ENCODE measurements at places on chromosomes 16 and 17. TPM values are rescaled to one million over a fixed set of nuclear protein-coding genes. Genes with fewer than 3 reads are reported as not detected.

DNA sequence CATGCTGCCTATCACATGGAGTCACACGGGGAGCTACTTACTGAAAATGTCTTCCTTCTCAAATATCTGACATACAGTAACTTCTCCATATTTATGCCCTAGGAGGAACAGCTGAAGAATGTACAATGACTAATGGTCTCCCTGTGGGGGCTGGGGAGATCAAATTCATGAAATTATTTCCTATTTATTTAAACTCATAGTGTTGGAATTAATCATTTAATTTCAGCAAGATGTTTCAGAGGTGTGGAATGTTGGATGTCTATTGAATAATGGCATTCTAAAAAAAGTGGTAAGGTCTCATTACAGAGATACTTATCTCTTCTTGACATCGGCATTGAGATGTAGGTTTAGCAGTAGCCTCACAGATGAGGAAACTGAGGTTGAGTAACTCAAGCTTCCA is 214.3 kb upstream of the CDH11 start:
- no peak for DNase-seq
- H3K36me3 ChIP-seq = no peaks in the 10 kb centered on the region
- no peak overlapping the region for H3K27ac ChIP-seq

DNA sequence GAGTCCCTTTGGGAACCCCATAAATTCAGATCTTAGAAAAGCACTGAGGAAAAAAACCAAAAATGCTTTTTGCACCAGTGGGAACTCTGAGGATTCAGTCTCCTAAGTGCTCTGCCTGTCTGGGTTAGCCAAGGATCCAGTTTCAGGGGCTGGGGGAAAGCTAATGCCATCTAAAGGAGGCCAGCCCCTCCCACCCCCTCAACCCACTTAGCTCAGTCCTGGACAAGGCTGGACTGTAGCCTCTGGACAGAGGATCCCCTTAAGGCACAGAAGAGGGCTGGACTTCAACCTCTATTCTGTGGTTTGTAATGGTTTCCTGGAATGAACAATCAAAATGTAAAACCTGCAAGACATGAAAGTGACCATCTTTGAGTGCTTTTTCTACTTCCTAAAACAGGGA is 356.1 kb upstream of the ZFHX3 start:
- H3K27ac ChIP-seq = no peak overlapping the region
- peaks cover 19% of the 10 kb centered on the region for H3K4me1 ChIP-seq
- H3K27me3 ChIP-seq = no peaks in the 10 kb centered on the region
- no peaks in the 10 kb centered on the region for H3K36me3 ChIP-seq
- no peak for DNase-seq

Gene KRT24
- polyA plus RNA-seq = 5.8 TPM

Gene CACNG3
- polyA plus RNA-seq = not detected

- no peaks in the 10 kb centered on the region for H3K36me3 ChIP-seq
- no peak overlapping the region for H3K4me3 ChIP-seq
- no peak for DNase-seq
- H3K27ac ChIP-seq = no peak overlapping the region
- H3K4me1 ChIP-seq = no peaks in the 10 kb centered on the region
These were observed 11.3 kb upstream of the RNPS1 start for GRCh38 chr16:2278956-2279800.

Gene LPO
- polyA plus RNA-seq = 0.29 TPM

GRCh38 chr17:59371416-59372100 is 40.1 kb downstream of the YPEL2 start:
- peak; percentile 58 for DNase-seq
- H3K27ac ChIP-seq = peak overlapping the region; percentile 89
- no peak overlapping the region for H3K4me3 ChIP-seq
- peaks cover 62% of the 10 kb centered on the region for H3K4me1 ChIP-seq
